Stimulated activated CD4-positive, alpha-beta T cell treated with anti-CD3 and anti-CD28 coated beads, TNF-alpha, amount 100 ng/mL, for 24 hours (primary cell): ENCODE measurements at places on chromosomes 6 and 20.

- DNase-seq = no peak
These were observed 154.7 kb downstream of the ARHGAP18 start for GRCh38 chr6:129555206-129555832.

- DNase-seq = no peak
These were observed 38.6 kb downstream of the PREX1 start for GRCh38 chr20:48789185-48789668.

DNA sequence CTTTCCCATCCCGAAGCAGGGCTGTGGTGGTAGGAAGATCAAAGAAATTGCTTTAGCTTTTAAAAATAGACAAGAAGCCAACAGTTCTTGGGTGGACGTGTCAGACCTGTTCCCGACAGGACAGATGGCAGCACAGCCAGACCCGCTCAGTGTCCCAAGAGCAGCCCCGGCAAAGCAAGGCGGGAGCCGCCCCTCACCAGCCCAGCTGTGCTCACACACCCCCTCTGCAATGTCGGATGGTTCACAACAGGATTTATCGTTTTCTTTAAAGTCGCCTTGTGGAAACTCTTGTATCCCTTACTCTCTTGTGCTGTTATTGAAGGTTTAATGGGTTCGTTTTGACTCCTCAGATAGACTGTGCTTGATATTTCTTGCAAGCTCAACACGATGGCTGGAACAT is 302.4 kb downstream of the THBS2 start:
- no peak for DNase-seq

DNA sequence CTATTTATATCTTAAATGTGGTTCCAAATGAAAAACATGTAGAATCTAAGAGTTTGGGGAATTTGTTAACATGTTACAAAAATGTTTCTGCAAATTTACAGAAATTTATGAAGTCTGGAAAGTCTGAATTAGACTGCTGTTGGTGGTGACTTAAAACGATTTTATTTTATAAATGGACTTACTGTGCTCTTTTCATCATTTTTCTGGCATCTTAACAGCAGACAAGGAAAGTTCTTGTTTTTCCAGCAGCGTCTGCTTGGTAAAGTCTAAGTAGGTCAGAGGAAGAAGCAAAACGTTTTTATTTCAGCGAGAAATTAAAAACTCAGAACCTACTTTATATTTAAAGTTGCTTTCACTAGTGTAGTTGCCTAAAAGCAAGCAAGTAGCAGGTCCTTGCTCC is 48.6 kb upstream of the COL9A1 start:
- no peak for DNase-seq
